Fibroblast of skin of back (primary cell): ENCODE measurements at places on chromosomes 5 and 9.
A peak's percentile ranks its signal among the peaks of the same experiment; 100 is the strongest.

GRCh38 chr5:87242242-87242641 lies 25.4 kb upstream of the RASA1 start:
- no peak for DNase-seq

DNA sequence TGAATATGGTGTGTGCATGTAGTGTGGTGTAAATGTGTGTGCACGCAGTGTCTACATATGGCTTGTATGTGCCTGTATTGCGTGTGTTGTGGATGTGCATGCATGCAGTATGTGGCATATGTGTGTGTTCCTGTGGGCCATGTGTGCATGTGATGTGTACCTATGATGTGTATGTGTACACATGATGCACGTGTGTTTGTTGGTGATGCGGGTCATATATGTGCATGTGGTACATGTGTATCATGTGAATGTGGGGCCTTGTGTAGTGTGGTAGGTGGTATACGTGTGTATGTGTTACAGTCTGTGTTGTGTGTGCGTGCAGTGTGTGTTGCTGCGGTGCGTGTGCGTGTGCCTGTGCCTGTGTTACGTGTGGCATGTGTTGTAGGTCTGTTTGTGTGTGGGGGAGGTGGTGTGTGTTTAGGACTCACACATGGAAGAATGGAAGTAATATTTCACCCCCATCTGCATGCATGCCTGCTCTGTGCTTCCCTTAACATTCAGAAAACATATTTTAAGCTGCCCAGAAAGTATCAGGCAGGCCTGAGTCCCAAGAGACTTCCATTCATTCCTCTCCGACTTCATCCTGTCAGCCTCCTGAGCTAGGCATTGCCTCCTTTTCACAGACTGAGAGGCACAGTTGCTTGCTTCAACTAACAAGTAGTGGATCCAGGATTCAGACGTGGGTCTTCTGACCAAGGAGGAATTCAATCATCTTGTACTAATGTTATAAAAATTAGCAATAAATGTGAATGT lies 55.4 kb upstream of the RUFY1 start:
- no peak for DNase-seq

DNA sequence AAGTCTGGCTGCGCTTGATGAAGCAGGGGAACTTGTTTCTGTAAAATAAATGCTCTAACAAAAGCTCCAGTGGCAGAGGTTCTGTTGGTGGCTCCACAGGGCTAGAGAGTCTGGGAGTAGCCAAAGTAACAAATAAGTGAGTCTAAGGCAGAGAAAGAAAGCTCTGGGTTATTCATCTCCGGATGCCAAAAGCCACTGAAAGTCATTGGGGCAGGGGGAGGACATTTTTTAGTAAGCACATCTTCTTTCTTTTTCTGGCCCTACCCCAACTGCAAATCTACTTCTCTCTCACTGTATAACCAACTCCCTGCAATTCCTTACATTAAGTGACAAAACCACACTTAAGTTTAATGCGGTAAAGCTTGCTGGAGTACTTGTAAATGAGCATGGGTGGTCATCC lies 141.6 kb downstream of the INSYN2B start:
- no peak for DNase-seq

GRCh38 chr9:18457510-18457909 lies 16.4 kb upstream of the ADAMTSL1 start:
- peak; percentile 51 for DNase-seq

DNA sequence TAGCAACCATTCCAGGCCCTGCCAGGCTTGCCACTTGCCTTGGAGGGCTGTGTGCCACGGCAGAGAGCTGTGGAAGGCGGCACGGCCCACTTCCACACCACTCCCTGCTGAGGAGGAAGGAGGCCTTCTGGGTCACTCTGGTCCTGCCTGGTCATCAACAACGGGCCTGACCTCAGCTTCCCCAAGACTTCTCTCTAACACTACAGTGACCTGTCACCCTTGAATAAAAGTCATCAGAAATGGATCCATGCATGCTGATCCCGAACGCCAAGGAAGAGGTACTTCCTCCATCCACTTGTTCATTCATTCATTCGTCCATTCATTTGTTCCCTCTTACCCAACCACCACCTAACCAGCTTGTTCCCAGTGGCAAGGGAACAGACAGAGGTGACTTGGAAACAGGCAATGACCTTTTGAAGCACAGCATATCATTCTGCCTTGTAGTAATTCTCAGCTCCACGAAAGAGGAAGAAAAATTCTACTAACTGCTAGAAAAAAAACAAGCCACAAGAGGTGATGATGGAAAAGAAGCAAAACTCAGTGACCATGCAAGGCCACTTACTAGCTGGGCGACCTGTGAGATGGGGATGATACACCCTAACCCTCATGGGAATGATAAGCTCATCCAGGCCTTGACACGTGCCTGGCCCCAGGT lies 58.6 kb downstream of the STK10 start:
- DNase-seq = no peak

- no peak for DNase-seq
These were observed 1368.6 kb upstream of the C9orf72 start for GRCh38 chr9:28941856-28942255.

DNA sequence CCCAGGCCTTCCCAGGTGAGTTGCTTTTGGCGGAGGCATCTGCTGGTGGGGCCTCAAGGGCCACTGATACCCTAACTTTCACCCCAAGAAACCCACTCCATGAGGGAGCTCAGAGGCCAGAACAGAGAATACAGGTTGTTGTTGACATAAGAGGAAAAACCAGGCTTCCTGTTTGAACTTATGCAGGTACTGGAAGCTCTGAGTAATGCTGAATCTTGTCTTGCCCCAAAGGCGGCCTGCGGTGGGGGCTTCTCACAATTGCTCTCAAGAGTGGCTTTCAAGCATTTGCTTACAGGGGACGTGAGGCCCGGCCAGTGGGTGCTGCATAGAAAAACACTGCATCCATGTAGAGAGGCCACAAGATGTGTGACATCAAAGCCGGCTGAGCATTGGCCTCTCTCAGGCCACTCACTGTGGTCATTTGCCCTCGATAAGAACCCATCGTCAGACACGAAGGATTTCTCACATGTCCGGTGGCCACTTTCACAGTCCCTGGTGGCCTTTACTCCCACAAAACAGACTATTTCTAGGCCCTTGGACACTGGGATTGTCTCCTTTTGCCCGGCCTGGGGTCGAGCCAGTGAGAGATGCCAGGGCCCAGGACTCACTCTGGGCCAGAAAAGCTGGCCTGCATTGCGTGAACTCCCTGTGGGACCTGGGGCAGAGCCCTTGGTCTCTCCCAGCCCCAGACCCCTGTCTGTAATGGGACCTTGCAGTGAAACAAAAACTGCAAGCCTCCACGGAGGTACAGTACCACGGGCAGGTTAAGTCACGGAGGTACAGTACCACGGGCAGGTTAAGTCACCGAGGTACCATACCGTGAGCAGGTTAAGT lies 34.5 kb upstream of the TCF7 start:
- DNase-seq = no peak

- DNase-seq = no peak
These were observed 74.5 kb downstream of the WNK2 start for GRCh38 chr9:93258419-93258817.

GRCh38 chr5:11234501-11234911 lies 473.5 kb upstream of the DAP start:
- DNase-seq = no peak

- no peak for DNase-seq
These were observed 1.1 kb upstream of the DCANP1 start for GRCh38 chr5:135448071-135448739.

GRCh38 chr5:43097701-43098449 lies 22.8 kb upstream of the ZNF131 start:
- DNase-seq = no peak

- peak; percentile 65 for DNase-seq
These were observed at the start of gene C5orf46 for GRCh38 chr5:147906326-147907095. C5orf46 (minus strand) TSS chr5:147906538; CDS start chr5:147906501, 37 bp downstream.

DNA sequence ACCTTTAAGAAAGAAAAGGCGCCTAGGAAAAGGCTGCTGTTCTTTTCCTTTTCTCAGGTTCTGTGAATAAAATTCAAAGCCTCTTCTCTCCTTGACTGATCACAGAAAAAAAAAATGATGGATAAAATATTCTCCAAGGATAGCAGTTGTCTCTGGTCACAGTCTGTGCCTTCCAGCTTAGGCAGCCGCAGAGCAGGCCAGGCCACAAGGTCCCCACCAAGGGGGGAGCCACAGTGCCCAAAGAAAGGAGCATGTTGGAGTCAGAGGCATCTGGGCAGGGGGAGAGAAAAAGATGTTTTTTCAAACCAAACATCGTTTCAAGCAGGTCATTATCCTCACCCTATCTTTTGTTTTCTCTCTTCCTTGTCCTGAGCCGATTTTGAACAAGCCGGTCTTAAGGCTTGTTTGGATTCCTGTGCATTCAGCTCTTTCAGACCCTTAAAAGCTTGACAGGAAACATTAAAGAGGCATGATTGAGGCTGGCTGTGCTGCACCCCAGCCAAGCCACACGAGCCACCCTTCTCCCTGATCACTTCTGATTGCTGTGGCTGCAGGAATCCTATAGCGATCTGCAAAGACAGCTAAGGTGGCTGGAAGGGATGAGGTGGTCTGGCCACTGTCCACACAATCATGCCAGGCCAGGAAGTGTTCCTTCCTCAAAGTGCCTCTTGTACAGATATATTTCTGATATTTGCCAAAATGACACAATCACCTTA lies 284.6 kb upstream of the TLE4 start:
- DNase-seq = no peak

DNA sequence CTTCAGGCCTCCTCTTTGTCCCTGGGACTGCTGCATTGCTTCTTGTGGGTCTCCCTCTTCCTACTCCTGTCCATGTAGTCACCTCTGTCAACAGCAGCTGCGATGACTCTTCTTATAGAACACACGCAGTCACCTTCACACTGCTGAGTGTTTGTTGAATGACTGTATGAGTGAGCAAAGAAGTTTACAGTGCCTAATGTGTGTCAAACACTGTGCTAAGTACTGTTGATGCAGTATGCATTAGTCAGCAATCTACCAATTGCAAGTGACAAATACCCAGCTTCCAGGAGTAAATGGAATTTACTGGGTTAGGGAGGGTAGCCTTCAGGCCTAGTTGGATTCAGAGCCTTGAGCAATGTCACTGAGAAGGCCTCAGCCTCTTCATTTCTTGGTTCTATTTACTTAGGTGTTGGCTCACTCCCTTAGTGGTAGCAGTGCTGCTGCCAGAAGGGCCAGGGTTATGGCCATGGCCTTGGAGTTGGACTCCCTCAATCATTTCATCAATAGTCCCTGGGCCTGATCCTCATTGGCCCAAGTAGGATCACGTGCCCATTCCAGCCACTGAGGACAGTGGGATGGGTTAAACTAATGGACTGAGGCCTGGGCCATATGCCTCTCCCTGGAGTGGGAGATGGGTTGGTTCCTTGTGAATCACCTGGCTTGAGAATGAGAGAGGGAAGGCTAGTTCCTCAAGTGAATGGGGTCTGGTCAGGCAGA lies 93.5 kb downstream of the RGS3 start:
- DNase-seq = peak; percentile 33

GRCh38 chr9:137812356-137813023 lies 65.1 kb upstream of the CACNA1B start:
- no peak for DNase-seq

DNA sequence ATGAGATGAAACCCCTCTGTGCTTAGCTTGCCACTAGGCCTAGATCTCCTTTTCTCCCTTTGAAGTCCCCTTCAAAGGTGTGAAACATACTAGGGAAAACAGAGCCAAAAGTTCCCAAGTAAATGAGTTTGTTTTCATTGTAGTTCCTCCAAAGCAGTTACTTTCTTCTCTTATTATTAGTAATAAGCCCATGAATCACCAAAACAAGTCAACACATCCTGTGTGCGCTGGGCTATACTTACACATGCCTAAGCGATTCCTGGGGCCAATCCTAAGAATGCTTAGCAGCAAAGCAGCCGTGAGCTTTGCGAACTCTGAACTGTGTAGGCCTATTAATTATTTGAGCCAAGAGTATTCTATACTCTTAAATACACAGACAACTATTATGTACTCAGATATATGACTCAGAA lies 7.6 kb downstream of the ENC1 start:
- peak; percentile 64 for DNase-seq

DNA sequence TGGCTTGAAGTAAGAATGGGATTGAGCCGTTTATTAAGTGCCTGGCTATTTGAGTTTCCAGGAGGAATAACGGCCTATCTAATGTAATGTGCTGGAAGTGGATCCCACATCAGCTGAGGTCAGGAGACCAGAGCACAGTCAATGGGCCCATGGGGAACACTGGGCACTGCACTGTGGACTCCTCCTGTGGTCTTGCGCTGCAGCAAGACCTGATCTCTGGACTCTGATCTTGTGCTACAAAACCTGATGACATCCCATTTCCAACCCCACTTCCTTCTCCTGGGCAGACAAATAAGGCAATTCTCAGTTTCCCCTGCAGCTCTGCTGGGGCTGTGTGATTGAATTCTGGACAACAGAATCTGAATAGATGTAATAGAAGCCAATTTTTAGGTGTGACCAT lies 151.7 kb upstream of the ADCY2 start:
- no peak for DNase-seq

GRCh38 chr5:178335302-178336030 lies 102.9 kb upstream of the PHYKPL start:
- no peak for DNase-seq

GRCh38 chr5:173762045-173762444 lies 126.1 kb upstream of the CPEB4 start:
- DNase-seq = no peak

- DNase-seq = peak; percentile 49
These were observed 58.3 kb downstream of the MTX3 start for GRCh38 chr5:79932510-79933504.

- no peak for DNase-seq
These were observed 59.9 kb downstream of the ROPN1L start for GRCh38 chr5:10501554-10502075.

DNA sequence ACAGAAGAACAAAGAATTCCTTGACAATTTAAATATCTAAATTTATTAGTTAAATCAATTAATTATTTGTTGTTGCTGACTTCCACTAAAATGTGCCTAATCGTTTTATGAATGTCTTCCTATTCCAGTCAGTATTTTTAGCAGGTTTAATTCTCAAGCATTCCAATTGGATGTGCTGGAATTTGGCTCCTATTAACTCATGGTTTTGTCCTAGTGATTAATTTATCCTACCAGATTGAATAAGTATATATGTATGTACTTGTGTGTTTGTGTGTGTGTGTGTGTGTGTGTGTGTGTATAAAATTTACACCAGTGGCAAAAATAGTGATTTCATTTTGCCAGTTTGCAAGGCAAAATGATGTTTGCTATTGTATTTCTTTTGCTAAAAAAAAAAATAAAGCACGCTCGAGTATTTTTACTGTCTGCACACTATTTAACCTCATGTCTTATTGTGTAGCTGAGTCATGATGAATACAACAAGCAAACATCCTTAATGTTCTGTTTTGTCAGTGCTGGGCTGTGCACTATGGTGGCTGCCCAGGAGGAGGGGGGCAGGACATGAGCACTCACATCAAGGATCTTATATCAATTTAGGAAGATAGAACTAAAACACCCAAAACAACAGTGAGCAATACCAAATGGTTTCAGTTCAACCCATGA lies 375.5 kb downstream of the PDE4D start:
- DNase-seq = peak; percentile 79

DNA sequence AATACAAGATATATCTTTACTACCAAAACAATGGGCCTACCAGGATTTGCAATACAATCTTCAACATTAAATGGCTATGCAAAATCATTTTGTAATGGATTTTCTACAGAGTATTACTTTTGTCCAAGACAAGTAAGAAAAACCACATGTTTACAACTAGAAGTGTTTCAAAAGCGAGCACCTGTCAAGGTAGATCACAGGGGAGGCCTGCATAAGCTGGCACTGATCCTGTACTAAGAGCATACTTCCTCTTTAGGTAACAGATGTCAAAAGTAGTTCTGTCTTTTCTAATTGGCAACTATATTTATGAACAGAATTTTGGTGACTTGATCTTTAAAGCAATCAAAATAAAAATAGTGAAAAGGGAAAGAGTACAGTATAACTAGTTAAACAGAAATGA lies 249.0 kb downstream of the MLLT3 start:
- no peak for DNase-seq
